ENCODE measurements at places on chromosomes 7 and 10.

DNA sequence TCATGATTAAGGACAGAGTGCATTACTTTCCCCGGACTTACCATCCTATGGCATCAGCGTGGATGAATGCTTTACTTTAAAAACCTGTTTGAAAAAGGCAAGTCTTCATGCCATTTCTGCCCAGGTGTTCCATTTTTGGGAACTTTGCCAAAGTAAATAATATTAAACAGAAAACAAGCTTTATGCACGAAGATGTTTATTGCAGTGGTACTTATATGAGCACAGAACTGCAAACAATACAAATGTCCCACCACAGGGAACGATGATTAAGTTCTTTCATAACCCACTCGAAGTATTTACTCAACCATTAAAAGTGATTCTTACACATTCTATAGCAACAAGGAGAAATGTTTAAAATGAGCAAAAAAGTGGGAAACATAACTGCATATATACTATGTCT lies 109.7 kb upstream of the GDF10 start:
- no peak for DNase-seq

DNA sequence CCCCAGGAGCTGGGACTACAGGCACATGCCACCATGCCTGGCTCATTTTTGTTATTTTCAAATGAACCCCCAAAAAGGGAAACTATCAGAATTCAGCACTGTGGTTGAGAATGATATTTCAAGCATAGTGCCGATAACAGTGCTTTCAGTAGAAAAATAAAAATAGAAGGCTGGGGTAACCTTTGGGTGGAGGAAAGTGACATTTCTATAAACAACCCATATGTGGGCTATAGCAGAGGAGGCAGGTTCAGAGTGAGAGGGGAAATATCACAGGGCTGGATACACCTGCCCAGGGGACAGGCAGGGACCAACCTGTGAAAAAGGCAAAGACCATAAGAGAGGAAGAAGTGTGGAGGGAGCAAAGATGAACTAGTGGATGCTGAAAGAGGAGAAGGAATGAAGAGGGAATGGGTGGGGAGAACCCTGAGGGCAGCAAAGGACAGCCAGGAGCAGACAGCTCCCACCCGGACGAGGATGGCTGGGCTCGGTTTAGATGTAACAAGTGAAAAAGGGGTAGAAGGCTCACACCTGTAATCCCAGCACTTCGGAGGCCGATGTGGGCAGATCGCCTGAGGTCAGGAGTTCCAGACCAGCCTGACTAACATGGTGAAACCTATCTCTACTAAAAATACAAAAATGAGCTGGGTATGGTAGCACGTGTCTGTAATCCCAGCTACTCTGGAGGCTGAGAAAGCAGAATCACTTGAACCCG lies 56.5 kb downstream of the MAP3K8 start:
- no peak for DNase-seq

GRCh38 chr10:114491933-114492332 lies 87.6 kb upstream of the AFAP1L2 start:
- no peak for DNase-seq

- no peak for DNase-seq
Measured at GRCh38 chr10:82625512-82626189, 750.7 kb downstream of the NRG3 start.

DNA sequence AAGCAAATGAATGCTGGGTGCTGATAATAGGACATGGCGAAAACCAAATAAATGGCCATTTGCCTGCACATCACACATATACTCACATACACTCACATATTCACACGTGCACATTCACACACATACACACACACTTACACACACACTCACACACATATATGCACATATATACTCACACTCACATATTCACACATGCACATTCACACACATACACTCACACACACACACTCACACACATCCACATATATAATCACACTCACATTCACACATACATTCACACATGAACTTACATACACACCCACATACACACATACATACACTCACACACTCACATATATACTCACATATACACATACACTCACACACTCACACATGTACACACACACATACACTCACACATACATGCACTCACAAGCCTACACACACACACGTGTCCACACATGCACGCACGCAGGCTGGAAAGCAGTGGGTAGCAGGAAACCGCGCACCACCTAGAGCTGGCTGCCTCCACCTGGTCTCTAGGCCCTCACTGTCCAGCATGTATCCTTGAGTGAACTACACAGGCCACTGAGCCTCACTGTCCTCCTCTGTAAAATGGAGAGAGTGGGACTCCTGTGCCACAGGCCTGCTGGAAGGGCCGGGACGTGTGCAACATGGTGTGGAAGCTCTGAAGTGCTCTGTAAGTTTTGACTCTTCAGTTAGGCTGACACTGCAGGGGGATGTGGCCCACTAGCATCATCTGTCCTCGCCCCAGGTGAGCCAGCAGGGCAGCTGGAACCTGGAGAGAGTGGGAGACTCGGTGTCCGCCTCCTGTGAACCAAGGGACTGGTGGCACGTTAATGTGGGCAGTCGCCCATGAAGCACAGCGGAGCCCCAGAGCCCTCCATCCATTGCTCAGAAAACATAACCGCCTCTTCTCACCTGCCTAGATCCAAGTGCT lies 14.9 kb downstream of the TMEM72 start:
- no peak for DNase-seq

GRCh38 chr7:24970676-24971075 lies 9.3 kb downstream of the OSBPL3 start:
- DNase-seq: no peak

- no peak for DNase-seq
Measured at GRCh38 chr10:120012566-120012965, 120.0 kb downstream of the SEC23IP start.

- no peak for DNase-seq
Measured at GRCh38 chr7:517774-518629, 1.6 kb downstream of the PDGFA start.

- DNase-seq: no peak
Measured at GRCh38 chr10:50501478-50501877, 122.3 kb downstream of the SGMS1 start.

DNA sequence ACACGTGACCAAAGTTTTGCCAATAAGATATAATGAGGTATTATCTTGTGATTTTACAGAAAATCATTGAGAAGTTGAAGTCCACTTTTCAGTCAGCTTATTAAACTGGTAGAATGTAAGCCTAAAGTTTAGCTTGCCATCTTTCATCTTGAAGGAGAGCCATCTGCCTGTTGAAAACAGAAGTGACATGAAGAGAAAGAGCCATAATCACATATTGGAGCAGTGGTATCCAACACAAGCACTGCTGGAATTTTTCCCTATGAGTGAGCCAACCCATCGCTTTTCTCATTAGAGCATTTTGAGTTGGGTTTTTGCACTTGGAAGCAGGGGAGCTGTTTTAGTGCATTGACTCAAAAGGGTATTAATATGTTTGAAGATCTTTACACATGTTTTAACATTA lies 117.6 kb upstream of the FERD3L start:
- DNase-seq: no peak

- peak; percentile 11 for DNase-seq
Measured at GRCh38 chr7:156219307-156220077, 407.2 kb upstream of the SHH start.

- no peak for DNase-seq
Measured at GRCh38 chr7:29065181-29065857, 81.0 kb downstream of the CPVL start.

DNA sequence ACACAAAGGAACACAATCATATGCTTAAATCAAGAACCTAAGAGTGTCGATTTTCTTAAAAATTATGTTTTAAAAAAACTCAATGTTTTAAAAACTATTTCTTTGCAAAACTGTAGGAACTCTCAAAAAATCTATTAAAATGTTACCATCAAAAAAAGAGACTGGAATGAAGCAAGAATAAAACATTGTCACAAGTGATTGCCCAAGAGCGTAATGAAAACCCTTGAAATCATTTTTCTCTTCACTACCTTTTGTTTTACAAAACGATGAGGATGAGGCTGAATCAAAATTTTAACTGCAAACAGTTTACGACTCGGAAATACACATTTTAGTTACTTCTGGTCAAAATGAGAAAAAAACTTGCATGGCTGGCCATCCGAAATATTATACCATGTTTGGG lies 855 bp downstream of the YME1L1 start:
- no peak for DNase-seq

GRCh38 chr10:75211007-75211691 lies 553 bp downstream of the VDAC2 start:
- peak; percentile 44 for DNase-seq

DNA sequence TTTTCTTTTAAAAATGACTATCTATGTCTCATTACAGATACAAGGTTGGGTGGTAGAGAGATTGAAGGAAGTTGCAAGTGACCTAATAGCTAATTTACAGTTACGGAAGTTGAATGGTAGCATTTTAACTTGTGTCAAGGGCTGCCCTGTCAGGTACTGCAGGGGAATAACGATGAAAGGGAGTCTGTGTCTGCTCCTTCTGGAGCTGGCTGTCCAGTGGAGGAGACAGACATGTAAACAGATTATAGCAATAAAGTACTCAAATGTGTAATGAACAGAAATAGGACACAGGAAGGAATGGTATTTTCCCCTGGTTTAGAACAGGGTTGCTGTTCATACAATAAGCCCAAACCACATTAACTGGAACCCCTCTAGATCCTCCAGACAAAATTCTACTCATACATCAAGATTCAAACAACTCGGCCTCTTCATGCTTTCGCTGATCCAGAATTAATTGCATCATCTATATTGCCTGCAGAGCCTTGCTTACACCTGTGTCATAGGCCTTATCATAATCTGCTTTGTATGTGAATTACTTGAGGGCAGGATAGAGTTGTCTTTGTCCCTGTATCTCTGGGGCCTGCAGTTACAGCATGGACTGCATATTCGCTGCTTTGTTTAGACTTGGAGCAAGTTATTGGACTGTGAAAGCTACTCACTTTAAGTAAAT lies 42.8 kb downstream of the AUTS2 start:
- DNase-seq: no peak

DNA sequence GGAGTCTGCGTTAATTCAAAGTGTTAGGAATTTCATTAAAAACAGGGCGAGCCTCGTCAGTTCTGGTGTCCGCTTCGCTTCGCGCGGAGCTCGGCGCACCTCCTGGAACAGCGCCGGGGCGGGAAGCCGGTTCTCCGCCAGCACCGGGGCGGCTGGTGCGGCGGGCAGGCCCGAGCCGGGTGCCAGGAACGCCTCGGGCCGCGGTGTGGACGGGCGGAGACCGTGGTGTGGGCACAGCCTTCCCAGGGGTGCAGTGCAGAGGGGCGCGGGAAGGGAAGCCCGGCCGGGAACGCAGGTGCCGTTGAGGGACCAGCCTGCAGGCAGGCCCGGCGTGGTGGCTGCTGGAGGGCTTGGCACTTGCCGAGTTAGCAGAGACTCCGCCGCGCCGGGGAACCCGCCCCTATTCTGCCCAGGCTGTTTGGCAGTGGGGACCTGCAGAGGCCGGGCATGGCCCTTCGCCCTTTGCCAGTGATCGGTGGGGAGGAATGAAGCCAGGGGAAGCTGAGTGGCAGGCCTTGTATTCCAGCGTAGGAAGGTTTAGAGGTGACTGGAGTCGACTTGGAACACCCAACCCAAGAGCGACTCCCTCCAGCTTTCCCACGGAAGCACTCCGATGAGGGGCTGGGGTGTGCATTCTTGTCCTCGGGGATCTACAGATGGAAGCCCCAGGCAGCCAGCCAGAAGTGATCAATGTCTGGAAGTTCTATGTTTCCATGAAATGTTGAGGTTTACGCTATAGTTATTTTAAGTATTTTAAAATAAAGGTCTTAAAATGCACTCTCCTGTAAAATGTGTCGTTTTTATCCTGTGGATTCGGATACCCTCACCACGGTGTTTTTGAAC lies 945 bp upstream of the RHEB start:
- no peak for DNase-seq

- no peak for DNase-seq
Measured at GRCh38 chr7:54186336-54186735, 355.8 kb upstream of the VSTM2A start.

- no peak for DNase-seq
Measured at GRCh38 chr7:96416116-96416515, 94.2 kb upstream of the SLC25A13 start.

DNA sequence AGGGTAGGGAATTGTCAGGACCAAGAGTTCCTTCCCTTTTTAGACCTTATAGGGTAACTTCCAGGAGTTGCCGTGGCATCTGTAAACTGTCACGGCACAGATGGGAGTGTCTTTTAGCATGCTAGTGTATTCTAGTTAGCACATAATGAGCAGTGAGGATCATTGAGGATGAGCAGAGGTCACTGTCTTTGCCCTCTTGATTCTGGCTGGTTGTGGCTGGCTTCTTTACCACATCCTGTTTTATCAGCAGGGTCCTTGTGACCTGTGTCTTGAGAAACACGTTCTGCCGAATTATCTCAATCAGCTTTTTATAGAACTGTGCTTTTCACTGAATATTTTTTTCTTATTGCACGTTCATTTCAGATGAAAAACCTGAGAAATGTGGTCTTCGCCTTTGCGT lies 41.5 kb downstream of the MINPP1 start:
- DNase-seq: no peak

GRCh38 chr10:79939969-79940368 lies 8.9 kb downstream of the SFTPD start:
- no peak for DNase-seq

DNA sequence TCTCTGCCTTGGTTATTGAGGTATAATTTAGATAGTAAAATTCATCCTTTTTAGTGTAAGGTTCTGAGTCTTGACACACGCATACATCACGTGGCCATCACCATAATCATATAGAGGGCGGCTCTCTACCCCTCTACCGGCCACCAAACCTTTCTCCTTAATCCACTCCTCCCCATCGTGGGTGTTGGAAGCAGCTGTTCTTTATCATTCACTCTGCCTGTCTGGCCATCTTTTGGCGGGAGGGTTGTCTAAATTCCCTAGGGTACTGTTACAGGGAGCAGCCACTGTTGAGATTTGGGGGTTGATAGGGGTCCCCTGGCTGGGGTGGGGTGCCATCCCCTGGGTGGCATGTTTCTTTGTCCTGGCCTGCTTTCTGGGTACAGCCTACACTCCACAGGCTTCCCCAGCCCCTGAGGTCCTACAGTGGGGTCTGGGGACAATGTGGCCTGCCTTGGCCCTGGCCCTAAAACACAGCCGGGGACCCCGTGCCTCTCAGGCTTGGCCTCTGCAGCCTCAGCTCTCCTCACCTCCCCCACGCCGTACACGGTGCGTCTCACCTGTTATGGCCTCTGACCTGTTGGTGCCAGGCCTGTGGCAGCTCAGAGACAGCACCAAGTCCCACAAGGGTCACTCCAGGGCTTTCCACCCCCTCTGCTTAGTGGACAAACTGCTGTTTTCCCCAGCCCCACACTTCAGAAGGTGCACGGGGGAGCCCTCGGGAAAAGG lies 17.5 kb downstream of the AMZ1 start:
- DNase-seq: no peak

GRCh38 chr7:92631067-92631849 lies 41.1 kb upstream of the FAM133B start:
- no peak for DNase-seq

- DNase-seq: no peak
Measured at GRCh38 chr7:138727336-138728099, 26.4 kb upstream of the SVOPL start.

DNA sequence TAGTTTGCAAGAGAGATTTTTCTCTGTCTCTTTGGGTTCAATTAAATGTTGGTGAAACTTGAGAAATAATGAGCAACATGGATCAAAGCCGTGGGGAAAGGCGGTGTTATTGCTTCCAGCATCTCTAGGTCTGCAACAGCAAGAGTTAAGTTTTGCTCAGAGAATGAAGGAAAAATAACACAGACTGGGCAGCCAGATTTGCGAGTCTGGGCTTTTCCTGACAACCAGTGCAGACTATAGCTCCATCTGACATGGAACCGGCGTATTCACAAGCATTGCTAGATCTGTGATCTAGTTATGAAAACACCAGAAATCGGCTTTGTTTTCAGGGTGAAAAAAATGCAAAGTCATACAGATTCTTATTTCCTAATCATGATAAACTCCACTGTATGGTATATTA lies 110.4 kb downstream of the CAMK1D start:
- DNase-seq: no peak
